ENCODE measurements at places on chromosomes 1 and 21. TPM values are rescaled to one million over a fixed set of nuclear protein-coding genes. Genes with fewer than 3 reads are reported as not detected.

GRCh38 chr1:68163220-68163619 lies 69.1 kb downstream of the WLS start:
- no peak for ATAC-seq

The CNST gene
- 13.5 TPM for total RNA-seq

The TCEA3 gene
- total RNA-seq = 25.6 TPM

DNA sequence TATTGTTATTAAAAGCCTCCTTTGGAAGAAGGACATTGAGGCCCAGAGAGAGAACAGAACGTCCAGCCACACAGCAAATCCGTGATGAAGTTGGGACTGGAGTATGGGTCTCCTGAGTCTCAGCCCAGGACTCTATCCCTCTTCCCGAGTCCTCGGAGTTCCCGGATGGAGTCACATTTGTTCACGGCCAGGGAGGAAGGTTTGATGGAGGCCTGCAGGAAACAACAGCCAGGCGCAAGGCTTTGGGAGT lies 357 bp upstream of the TXLNA start:
- no peak for ATAC-seq

- no peak for ATAC-seq
These were observed 120.2 kb downstream of the NR5A2 start for GRCh38 chr1:200147742-200148141.

DNA sequence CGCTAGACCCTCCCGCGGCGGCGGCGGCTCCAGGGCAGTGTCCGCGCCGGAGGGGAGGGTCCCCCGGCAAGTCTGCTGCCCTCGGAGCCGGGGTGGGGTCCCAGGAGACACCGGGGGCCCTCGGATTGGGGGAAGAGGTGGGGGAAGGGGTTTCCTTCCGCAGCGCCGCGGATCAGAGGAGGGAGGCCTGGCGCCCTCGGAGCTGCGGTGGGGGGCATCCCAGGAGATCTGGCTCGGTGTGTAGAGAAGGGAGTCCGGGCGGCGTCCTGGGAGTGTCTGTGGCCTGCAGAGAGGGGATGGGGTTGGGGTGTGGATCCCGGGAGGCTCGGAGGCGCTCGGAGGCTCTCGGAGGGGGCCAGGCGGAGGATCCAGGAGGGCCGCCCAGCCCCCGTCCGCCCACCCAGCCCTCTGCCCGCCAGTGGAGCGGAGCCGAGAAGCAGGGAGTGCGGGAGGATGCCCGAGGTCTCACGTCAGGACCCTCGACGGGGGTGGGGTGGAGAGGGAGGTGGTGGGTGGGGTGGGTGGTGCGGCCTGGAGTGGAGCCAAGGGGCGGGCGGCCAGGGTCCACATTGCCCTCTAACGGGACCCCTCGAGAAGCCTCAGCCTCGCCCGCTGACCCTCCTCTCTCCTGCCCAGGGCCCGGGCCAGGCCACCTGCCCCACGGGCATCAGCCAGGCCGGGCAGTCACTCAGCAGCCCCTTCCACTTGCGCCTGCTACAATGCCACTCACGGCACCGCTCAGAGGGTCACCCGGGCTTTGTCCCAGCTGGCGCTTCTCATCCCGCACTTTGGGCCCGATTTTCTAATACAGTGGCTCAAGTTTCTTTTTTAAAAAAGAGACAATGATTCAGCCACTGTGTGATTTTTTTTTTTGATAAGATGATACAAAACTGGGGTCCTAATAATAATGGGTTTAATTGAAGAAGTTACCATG lies 60.2 kb upstream of the ARHGEF16 start:
- ATAC-seq = no peak
